ENCODE measurements at places on chromosomes 4 and X.

DNA sequence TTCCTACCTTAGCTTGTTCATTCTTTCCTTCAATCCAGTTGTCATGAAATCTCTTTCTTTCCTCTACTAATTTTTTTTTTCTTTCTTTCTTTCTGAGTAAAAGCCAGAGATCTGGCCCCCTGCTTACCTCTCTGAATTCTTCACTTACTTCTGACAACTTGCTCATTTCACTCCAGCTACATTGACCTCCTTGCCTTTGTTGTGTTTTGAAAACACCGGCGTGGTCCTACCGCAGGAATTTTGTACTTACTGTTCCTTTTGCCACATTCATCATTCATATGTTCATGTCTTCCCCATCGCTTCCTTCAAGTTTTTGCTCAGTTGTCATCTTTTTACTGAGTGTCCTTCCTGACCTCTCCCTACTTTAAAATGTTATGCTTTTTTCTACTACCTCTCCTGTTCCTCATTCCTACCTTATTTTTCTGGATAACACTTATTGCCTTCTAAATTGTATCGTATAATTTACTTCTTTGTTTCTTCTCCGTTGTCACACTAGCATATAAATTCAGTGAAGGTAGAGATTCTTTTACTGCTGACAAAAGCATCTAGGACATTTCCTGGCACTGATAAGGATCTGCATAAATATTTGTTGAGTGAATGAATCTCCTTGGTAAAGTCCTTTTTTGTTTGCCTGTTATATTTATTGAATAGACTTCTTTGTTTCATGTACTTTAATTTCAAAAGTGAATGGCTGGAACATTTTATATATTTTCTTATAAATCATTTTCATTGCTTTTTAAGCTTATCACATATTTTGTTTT, 74.4 kb downstream of the NFKB1 start:
- no peak for DNase-seq

GRCh38 chr4:3873408-3874027, 107.3 kb downstream of the ADRA2C start:
- DNase-seq = no peak

DNA sequence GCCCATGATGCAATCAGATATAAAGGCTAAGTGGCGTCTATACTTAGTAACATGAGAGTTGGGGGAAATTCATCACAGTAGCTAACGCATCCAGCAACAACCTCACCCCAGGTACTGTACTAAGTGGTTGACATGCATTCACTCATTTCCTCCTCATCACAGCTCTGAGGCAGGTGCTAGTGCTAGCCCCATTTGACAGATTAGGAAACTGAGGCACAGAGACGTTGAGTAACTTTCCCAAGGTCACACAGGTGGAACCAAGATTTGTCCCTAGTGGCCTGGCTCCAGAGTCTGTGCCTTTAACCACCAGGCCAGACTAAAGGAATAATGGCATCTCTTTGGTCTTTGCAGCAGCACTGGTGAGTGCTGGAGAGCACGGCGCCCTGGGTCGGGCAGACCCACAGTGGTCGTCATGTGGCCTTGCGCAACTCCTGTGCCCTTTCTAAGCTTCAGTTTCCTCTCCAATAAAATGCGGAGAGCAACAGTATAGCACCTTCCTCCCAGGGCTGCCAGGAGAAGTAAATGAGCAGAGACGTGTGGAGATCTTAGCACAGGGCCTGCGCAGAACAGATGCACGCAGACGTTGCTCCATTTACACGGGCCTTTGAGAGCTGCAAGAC, 186.4 kb downstream of the BCOR start:
- no peak for DNase-seq

GRCh38 chrX:51608126-51608525, 10.6 kb downstream of the CENPVL3 start:
- DNase-seq = no peak

DNA sequence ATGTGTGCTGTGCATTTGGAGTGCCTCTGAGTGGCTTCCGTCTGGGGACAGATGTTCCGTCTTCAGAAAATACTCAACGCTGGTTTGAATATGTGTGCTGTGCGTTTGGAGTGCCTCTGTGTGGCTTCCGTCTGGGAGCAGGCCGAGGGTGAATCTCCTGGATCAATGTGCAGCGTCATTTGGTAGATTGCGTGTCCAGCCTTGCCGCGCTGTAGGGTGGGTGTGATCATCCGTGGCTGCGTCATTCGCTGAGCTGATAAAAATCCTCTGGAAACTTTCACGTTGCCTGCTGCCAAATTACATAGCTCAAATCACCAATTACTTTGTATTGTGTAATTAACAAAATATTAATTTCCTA, 12.1 kb downstream of the UVSSA start:
- no peak for DNase-seq

DNA sequence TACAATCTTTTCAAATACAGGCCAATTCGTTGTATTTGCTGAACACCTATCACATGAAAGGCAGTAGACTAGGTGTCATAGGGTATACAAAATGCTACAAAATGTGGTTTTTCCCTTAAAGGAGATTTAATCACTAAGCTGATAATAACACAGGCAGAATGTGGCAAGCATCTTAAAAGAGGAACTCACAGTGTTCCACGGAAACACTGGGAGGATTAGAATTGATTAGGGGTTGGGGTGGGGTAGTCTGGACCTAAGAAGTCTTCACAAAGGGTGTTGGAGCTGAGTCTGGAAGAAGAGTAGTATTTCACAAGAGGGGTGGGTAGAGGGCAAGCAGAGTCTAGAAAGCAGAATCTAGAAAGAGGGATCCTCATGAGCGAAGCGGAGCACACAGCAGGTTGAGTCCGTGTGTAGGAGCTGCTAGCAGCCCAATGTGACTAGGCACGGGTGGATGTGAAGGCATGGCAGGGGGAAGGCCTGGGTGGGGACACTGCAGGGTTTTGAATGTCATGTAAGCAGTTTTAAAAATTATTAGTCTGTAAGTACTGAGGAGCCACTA, 123.6 kb downstream of the MGST2 start:
- DNase-seq = no peak

DNA sequence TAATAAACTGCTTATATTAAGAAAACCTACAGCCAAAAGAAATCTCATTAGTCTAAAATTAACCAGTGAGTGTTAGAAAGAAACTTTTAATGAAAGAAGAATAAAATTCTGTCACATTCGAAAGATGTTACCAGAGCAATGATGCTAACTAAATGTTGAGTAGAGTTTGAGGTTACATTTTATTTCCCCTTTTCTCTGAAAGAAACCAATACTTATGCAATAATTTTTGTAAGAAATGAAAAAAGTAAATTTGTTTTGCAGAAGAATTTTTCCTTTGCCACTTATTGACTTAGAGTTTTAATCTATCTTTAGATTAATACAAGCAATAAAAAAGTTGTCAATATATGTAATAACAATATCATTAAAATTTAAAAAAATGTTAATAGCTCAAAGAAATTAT, 574.0 kb upstream of the GALNTL6 start:
- DNase-seq = no peak

DNA sequence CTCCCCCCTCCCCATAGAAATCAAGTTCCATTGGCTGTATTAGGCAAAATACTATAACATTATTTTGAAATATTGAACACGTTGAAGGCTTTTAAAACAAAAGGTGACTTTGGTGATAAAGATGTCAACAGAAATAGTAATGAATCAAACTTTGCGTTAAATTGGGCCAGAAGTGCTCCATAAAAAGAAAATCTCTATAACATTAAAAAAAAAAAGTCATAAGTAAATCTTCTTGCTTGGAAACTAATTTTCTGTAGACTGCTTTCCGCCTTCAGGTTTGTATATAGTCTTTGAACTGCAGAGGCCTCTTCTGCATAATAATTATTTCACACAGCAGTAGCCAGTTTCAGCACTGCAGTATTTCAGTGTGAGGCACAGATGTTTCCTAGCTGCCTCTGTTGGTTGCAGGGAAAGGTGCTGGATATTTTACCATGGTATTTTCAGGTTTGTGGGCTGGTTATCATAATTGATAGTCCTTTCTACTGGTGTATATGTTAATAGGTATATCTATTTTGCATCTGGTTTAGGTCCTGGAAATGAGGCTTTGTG, 158.9 kb downstream of the KDM6A start:
- no peak for DNase-seq

DNA sequence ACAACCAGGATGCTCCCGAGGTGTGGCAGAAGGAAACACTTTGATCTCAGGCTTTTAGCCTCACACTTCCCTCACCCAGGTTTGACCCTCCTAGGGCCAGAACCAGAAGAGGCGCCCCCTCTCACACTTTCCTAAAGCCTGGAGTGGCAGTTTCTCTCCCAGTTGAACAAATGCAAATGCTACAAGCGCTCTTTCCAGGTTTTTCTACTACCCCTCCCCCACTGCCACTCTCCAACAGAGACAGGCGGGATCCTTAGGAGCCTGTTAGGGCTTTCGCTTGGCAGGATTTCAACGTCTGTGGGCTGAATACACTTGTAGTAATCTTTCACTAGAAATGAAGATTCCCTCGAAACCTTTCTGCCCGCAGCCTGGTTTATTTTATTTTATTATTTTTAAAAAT, 2.4 kb downstream of the TSC22D3 start:
- no peak for DNase-seq

- DNase-seq = no peak
Measured at GRCh38 chr4:22268350-22269025, 247.4 kb downstream of the ADGRA3 start.

GRCh38 chrX:1450361-1451161, 2.1 kb downstream of the ASMTL start:
- DNase-seq = no peak

DNA sequence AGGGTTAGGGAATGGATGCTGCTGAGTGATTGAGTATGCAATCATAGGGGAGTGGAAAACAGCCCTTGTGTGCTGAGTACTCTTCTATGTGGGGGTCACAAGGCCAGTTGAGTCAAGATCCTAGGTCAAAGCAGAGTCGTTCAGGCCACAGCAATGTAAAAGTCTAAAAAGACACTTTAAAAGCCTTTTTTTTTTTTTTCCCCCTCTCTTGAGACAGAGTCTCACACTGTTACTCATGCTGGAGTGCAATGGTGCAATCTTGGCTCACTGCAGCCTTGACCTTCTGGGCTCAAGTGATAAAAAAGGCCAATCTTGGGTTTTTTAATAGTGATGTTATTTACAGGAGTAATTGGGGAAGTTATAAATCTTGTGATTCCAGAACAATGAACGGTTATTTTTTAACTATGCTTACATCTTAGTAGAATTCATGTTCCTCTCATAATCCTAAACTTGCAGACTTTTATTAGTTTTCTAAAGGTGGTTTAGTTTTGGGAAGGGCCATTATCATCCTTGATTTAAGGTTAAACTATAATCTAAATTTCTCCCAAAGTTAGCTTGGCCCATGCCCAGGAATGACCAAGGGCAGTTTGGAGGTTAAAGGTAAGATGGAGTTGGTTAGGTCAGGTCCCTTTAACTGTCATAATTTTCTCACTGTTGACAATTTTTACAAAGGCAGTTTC, 82.2 kb upstream of the BMP2K start:
- no peak for DNase-seq

GRCh38 chr4:120555058-120555457, 367.5 kb downstream of the PRDM5 start:
- DNase-seq = no peak

- DNase-seq = no peak
Measured at GRCh38 chr4:53702334-53703266, 111.3 kb upstream of the LNX1 start.

GRCh38 chrX:26586570-26586969, 370.6 kb downstream of the MAGEB5 start:
- no peak for DNase-seq

DNA sequence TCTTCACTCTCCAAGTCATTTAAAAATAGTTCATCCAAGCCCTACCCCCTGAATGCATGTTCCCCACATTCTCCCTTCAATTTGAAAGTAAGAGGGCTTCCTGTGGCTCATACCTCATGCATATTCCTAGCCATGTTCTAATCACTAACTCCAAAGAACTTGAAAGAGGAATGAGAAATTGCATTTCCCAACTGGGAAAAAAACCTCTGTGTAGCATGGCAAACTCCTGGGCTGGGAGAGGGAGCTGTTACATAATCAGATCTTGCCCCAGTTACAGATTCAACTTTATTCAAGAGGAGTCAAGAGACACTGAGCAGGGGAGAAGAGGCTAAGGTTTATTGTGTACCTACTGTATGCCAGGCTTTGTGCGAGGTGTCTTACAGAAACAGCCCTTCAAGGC, 90.2 kb downstream of the SLC2A9 start:
- DNase-seq = no peak

DNA sequence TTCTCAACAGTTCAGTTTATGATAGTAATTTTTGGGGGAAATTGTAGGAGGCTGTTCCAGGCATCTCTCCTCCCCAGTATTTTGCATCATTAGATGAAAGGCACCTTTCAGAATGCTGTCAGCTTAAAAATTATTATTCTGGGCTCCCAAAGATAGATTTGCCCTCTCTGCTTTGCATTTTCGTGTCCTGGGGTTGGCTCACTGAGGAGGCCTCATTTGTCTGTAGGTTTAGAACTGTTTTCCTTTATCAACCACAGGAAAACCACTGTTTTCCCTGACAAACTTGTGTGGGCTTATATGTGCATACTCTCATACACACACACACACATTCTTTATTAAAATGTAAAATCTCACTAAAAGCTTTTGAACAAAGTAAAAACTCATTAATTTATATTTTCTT, 197.2 kb upstream of the VCX3A start:
- DNase-seq = no peak

DNA sequence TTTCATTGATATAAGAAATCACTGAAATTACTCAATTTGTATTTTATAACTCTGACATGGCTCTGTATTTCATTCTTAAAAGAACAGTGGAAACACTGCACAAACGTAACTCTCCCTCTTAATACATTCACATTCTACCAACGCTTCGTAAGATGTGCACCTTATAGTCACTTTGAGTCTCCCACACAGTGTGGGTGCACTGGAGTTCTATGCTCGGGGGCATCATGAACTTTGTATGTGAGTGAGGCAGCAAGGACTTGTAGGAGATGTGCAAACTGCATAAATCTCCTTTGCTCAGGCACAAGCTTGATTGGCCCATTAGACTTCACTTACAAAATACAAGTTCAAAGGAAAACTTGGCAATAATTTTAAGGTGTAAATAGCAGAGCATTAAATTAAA, 2385.0 kb upstream of the TENM3 start:
- no peak for DNase-seq

DNA sequence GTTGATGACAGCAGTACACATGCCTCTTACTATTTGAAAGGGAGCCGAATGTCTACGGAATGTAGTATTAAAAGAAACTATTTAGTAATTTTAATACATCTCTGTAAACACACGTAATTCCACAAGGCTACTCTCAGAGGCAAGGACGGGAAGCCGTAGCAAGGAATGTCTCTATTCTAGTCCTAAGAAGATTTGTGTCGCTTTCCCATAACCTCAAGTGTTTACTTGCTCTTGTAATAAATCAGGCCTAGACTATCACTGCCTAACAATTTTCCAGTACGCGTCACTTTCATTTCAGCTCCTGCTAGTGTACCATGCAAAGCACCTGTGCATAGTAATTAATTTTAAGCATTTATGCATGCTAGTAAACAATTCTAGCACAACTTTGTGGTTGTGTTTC, 86.7 kb downstream of the OR13H1 start:
- DNase-seq = no peak

DNA sequence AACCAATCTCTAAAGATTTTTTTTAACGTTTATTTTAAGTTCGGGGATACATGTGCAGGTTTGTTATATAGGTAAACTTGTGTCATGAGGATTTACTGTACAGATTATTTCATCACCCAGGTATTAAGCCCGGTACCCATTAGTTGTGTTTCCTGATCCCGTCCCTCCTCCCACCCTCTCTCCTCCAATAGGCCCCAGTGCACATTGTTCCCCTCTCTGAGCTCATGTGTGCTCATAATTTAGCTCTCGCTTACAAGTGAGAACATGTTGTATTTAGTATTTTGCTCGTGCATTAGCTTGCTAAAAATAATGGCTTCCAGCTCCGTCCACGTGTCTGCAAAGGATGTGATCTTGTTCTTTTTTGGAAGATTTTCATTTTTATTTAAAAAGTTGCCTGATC, 2309.4 kb upstream of the AGA start:
- DNase-seq = no peak

All from D721Med (cell line).